ENCODE measurements at places on chromosomes 5 and 9.

DNA sequence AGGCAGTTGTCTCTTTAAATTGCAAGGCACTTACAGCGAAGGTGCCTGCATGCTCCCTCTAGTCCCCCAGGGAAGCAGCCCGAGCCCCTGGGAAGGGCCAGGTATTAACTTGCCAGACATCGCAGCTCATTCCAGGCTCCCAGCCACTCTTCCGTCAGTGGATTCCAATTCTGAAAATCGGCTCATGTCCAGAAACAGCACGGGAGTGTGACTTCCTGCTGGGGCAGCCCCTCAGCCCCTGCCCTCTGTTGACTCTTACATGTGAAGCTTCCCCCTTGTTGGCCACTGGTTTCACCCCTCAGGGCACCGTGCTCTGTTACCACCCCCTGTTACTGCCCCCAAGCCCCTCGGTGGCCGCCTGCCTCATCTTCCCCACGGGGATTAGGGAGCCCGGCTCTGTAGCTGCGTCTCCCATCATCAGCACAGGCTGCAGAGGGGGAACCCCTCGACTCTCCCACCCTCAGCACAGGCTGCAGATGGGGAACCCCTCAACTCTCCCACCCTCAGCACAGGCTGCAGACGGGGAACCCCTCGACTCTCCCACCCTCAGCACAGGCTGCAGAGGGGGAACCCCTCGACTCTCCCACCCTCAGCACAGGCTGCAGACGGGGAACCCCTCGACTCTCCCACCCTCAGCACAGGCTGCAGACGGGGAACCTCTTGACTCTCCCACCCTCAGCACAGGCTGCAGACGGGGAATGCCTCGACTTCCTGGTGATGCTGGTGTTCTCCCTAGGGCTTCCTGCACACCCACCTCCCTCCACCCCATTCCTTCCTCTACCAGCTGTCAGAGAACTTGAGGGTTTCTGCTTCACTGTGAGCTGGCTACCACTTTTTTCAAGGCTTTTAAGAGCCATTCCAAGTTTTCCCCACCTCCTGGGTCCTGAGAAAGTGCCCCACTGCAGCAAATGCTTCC, 11.1 kb upstream of the CACNA1B start:
- DNase-seq = no peak

DNA sequence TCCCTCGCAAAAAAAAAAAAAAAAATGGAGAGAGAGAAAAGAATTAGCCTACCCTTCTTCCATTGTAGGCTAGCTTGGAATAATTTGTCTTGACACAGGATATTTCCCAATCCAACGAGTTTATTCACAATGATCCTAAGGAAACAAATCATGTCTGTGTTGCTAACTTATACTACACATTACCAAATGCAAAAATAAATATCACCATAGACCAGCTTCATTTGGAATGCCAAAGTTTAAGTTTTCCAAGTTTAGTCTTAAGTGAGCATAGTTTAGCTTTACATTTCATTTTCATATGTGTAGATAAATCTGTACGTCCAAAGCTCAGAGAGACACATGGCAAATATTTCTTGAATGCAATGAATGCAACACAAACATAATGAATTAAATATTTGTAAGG, 1106.2 kb upstream of the DMAC1 start:
- DNase-seq = no peak

DNA sequence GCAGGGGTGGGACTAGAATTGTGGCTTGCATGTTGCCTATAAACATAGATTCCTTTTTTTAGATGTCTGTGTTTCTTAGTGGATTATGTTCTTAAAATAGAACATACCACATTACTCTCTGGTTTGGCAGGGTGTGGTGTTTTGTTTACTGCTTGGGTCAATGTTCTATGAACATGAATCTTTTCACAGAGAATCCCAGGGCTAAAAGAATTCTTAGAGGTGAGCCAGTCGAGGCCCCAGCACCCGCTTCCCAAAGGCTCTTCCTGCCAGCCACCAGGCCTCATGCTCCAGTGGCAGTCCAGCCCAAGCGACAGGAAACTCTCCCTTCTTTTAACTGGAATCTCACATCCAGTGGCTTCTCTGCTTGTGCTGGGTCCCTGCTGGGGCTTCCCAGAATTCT, 126.6 kb downstream of the C9orf152 start:
- no peak for DNase-seq

DNA sequence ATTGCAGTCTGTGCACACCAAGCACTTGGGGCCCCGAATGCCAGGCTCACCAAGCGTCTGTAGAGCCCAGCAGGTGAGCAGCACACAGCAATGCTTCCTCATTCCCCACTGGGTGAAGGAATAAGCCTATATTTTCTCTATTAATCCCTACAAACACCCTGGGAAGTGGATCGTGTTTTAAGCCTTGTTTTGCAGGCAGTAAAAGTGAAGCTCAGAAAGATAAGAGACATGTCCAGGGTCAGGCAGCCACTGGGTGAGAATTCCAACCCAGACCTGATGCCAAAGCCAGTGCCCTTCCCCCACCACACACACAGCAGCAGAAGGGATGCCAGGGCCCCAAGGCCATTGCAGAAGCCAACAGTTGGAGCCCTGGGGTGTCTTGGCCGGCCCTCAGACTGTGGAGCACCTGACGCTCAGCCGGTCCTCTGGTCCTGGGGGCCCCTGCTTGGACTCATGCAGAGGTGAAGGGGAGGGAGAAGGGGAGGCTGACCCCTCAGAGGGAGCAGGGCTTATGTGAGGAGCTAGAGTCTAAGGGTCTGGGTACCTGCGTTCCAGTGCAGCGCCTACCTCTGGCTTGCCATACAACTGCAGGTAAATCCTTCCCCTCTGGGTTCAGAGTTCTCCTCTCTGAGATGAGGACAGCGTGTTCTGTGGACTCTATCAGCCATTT, 26.3 kb upstream of the SYNPO start:
- no peak for DNase-seq

GRCh38 chr5:129367883-129368282, 92.2 kb upstream of the ADAMTS19 start:
- no peak for DNase-seq

DNA sequence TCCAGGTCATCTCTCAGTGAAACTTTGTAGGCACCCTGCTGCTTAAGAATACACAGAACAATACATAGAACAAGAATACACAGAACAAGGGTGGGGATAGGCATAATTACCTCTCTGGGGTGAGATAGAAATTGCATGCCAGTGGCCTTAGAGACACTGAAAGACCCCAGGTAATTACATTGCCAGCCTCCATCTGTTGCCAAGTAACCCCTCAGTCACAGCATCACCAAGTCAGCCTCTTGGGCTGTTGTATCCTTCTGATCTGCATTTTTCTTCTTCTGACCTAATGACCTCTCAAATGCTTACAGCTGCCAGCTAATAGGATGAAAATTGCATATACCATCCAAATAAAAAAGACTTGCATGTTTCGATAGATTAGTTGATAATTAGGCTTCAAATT, 167.7 kb downstream of the GRIA1 start:
- no peak for DNase-seq

DNA sequence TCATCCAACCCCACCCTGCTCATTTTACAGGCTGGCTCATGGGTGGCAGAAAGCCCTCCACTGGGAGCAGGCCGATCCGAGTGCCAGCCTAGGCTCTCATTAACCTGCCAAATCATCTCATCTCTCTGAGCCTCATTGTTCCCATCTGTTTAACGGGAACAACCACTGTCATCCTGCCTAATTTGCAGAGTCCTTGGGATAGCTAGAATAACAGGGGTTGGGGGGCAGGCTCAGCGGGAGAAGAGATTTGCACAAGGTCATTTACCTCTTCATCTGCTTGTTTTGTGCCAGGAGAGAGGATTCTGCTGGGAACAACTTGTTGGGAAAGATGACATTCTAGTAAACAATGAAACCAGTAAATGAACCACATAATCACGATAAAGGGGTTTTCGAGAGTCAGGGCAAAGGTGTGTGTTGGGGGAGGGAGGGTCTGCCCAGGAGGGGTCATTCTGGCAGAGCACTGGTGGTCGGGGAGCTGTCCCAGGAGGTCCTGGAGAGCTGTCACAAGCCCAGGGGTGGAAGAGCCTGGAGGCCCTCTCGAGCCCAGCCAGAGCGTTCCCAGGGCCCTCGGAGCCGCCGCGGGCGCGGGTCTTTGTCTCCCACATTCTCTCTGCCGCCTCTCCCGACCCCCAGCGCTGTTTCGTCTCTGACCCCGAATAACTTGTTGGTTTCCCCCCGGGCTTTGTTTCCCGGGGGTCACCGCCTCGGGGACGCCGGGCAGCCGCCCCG, 22.8 kb upstream of the NDST1 start:
- DNase-seq = no peak

DNA sequence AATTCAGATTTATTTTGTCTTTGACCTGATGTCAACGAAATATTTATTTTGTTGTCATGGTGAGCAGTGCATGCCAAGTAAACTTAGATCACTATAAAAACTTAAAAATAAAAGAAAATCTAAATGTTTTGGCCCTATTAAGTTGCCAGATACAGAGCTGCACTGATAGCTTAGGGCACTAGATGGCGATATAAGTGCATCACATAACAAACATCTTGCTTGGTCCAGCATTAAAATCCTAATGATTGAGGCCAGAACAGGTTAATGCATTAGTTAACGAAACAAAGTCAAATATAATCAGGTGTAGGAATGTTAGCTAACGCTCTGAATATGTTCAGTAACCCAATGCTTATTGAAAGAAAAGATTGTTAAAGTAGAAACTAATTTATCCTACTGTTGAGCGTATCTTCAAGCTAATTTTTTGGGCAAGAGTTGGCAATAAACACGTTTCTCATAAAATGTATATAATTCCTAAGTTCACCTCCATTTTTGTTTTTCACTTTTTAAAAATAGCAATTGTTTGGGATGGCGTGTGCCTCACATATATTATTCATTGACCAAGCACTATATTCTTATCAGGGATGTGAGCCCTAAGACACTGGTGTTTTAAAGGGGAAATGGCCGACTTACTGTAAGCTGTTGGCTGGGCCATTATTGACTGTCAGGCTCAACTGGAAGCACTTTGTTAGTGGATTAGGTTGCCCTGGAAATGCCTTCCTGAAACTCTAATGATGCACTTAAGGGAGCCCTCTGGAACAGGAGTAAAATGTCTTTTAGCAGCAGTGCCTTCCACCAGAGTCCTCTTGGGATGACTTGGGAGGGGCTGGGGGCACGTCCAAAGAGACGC, 33.3 kb downstream of the KCTD16 start:
- peak; percentile 44 for DNase-seq

- no peak for DNase-seq
Measured at GRCh38 chr5:36417221-36417620, 115.5 kb upstream of the RANBP3L start.

- DNase-seq = no peak
Measured at GRCh38 chr5:90483206-90483605, 8.5 kb downstream of the POLR3G start.

DNA sequence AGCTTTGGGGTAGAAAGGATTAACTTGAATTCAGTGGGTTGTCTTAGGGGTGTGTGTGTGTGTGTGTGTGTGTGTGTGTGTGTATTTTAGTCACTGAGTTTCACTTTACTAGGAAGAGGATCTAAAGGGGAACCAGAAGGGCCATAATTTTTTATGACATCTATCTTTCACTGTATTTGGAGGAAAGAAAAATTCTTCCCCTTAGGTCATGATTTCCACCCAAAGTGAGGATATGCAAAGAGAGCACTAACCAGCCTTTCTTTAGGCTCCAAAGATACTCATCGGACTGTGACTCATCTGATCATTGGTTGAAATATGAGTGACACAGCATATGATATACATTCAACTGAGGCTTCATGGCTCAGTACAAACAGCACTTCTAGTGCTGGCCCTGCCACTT, 75.2 kb upstream of the RASGRF2 start:
- no peak for DNase-seq
